ENCODE measurements at places on chromosomes 13 and 19.

- peak; percentile 3 for DNase-seq
Observed at GRCh38 chr13:28100150-28101121, at the start of gene FLT3. Gene FLT3 (minus strand): TSS chr13:28100576. CDS start chr13:28100510, 66 bp downstream.

DNA sequence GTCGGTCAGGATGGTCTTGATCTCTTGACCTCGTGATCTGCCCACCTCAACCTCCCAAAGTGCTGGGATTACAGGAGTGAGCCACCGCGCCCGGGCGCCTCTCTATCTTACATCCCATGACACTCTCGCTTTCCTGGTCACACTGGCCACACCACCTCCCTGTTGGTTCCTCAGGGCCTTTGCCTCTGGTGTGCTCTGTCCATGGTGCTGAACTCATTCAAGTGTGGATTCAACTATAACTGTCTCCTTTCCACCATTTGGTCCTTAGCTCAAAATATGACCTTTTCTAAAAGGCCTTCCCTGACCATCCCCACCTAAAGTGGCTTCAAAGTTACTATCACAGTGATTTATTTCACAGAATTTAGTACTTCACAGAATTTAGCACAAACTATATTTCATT, 3.7 kb upstream of the SMIM17 start:
- no peak for DNase-seq

GRCh38 chr13:90552702-90553101, 794.8 kb upstream of the MIR17HG start:
- DNase-seq: no peak

- DNase-seq: no peak
Observed at GRCh38 chr19:48659768-48660167, 13.0 kb downstream of the NTN5 start.

GRCh38 chr13:99726282-99726894, 225.1 kb downstream of the TM9SF2 start:
- DNase-seq: no peak

DNA sequence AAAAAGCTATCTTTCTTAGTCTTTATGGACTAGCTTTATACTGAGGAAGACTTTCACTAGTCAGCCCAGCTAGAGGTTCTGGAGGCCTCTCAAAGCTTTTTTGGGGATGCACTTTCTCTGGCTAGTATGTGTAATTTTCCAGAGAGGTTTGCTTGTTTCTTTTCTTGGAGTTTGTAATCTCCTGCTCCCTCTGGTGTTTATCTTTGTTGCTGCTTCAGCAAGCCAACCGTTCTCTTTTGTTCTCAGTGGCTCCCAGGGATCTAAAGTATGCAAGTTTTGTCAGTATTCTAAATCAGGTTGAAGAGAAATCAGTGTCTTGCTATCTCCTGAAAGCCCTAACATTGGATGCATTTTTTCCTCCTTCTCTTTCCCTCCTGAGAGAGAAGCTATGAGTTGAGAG, 121.1 kb upstream of the MYO16 start:
- DNase-seq: no peak

GRCh38 chr13:60230593-60230992, 66.9 kb upstream of the DIAPH3 start:
- no peak for DNase-seq

DNA sequence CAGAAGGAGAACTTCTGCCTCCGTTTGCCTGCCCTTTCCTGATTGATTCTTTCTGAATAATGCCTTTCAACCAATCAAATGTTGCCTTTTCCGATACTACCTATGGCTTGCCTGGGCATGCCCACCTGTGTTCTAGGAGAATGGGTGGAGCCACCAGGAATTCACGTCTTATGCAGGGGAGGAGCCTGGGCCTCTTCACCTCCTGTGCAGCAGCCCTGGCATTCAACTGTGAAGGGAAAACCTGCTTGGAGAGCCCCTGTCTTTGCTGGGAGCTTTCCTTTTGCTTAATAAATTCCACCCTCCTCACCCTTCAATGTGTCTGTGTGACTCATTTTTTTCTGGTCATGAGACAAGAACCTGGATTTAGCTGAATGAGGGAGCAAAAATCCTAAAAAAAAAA, 730.7 kb downstream of the UQCRFS1 start:
- DNase-seq: no peak

- no peak for DNase-seq
Observed at GRCh38 chr13:23320926-23321534, 112.5 kb downstream of the SACS start.

GRCh38 chr13:62302341-62302740, 886.7 kb upstream of the PCDH20 start:
- no peak for DNase-seq

DNA sequence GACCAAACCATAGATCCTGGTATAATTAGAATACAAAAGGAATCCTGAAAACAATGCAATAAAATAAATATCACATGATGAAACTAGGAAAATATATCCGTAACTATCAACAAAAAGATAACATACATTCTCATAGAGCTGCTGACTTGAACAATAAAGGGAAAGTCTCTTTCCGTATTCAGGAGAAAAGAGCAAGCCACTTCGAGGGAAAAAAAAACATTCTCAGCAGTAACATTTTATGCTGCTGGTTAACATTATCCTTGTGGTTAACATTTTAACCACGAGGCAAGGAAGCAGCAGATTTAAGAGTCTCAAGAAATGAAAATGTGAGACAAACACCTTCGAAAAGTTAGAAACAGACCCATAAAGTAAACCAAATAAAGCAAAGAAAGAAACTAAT, 25.8 kb downstream of the NALCN start:
- no peak for DNase-seq

DNA sequence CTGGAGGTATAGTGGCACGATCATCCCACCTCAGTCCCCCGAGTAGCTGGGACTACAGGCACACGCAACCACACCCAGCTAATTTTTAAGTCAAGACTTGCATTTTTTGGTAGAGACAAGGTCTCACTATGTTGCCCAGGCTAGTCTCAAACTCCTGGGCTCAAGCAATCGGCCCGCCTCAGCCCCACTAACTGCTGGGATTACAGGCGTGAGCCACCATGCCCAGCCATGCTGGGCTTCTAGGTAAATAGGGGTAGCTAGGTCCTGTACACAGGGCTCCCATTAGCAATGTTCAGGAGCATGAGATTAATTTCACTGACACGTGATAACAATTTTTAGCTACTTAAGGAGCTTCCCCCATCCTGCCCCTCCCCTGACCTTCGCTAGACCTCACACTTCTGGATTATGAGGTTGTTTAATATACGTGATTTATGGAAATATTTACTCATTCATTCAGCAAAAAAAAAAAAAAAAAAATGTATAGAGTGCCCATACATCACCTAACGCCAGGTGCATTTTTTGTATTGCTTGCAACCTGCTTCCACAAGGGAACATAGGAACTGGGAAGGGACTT, 19.2 kb downstream of the TMEM272 start:
- no peak for DNase-seq

DNA sequence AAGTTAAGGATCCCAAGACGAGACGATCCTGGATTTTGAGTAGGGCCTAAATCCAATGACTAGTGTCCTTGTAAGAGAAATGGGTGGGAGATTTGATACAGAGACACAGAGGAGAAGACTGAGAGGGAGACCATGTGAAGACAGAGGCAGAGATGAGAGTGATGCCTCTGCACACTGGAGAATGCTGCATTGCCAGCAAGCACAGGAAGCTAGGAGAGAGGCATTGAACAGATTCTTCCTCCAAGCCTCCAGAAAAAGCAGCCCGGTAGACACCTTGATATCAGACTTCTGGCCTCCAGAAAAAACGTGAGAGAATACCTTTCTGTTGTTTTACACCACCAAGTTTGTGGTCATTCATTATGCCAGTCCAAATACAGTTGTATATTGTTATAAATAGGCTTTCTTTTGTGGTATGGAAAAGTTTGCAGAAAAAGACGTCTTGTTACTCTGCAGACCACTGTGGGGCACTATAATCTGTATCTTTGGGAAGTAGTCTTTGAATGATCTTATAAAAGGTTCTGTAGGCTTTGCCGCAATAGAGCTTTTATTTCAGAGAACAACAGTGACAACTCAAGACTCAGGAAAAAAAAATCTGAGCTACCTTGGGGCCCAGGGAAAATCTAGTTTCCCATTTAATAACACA, 17.9 kb upstream of the RFC3 start:
- DNase-seq: no peak

DNA sequence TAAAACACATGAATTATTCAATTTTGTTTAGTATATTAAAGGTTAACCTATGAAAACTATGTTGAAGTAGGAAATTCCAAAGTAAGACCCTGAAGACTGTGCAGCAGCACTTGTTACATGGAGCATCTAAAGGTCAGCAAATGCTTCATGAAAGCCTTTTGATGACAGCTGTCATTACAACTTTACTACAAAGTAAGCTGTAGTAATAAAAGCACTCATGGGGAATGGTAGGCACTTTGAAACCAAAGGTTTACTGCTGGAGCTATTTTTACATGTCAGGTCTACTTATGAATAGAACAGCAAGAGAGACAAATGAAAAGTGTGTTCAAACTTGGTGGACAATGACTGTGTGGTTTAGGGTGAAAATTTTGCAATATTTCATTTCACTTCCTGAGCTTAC, 672.5 kb upstream of the PCDH20 start:
- DNase-seq: no peak

DNA sequence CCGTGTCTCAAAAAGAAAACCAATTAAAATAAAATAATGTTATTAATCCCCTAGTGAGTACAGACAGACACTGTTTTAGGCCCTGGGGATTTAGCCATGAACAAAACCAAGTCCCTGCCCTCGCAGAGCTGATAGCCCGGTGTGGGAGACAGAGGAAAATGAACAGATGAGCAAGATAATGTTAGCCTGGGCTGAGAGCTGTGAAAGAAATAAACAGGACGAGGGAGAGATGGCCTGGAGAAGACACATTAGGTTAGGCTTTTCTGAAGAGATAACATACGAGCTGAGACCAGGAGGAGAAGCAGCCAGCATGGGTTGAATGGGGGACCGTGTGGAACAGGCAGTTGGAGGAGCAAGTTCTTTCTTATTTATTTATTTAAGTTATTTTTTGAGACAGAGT, 9.0 kb downstream of the RELB start:
- DNase-seq: no peak

All from T-helper 2 cell (primary cell).